ENCODE measurements at places on chromosomes 1 and 21.
A peak's percentile ranks its signal among the peaks of the same experiment; 100 is the strongest.

DNA sequence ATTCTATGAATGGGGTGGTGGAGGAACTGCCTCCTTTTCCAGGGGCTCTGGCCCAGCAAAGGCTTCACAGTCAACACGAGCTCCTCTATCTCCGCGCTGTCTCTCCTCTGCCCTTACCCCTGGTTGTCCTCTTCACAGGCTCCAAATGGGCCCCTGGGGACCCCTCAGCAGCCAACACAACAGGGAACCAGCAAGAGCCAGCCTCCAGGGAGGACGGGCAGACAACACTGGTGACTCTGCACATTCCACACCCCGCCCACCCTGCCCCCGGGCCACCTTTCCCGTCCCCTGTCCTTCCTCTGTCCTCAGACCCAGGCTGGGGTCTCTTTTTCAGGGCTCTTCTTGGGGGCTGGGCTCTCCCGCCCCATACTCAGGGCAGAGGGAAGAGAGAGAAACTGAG is 17.5 kb upstream of the ETV3 start:
- DNase-seq, result no peak
- peaks cover 4% of the 10 kb centered on the region for H3K27me3 ChIP-seq
- peaks cover 24% of the 10 kb centered on the region for H3K4me1 ChIP-seq
- H3K27ac ChIP-seq, result peak overlapping the region; percentile 23
- H3K4me3 ChIP-seq, result peak overlapping the region; percentile 29

DNA sequence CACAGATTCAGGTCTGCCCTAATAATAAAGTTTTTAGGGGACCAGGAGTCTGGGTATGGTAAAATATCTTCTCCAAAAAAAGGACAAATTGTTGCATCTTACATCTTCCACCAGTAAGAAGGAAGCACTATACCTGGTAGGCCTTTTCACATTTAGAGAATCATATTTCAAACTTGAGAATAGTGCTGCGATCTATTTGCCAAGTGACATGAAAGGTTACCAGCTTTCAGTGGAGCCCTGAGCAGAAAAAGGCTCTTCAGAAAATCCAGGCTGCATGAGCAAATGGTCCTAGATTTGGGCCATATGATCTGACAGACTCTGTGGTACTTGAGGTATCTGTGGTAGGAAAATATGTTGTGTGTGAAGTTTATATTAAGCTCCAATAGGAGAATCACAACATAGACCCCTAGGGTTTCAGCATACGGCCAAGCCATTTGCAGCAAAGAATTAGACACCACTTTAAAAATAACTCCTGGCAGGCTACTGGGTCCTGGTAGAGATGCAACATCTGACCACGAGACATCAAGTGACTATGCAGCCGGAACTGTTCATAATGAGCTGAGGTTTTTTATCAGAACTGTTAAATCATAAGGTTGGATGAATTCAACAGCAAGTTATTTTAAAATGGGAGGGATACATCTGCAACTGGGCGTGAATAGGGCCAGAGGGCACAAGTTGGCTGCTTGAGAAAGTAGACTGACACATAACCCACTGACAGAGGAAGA is 38.6 kb upstream of the CCDC190 start:
- DNase-seq, result peak; percentile 43
- no peaks in the 10 kb centered on the region for H3K36me3 ChIP-seq
- peaks cover 10% of the 10 kb centered on the region for H3K4me1 ChIP-seq
- H3K4me3 ChIP-seq, result no peak overlapping the region
- H3K27ac ChIP-seq, result peak overlapping the region; percentile 37

- H3K27ac ChIP-seq, result no peak overlapping the region
- no peaks in the 10 kb centered on the region for H3K36me3 ChIP-seq
- no peak overlapping the region for H3K4me3 ChIP-seq
- H3K27me3 ChIP-seq, result no peaks in the 10 kb centered on the region
- H3K4me1 ChIP-seq, result no peaks in the 10 kb centered on the region
Observed at GRCh38 chr1:153122831-153123421, 9.6 kb upstream of the SPRR2F start.

DNA sequence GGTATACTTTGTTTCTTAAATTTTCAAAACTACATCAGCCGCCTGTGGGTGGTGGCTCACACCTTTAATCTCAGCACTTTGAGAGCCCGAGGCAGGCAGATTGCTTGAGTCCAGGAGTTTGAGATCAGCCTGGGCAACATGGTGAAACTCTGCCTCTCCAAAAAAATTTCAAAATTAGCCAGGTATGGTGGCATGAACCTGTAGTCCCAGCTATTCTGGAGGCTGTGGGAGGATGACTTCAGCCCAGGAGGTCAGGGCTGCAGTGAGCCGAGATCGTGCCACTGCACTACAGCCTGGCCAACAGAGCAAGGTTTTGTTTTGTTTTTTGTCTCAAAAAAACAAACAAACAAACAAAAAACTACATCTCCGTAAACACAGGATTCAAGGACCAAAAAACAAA is 3.3 kb downstream of the EYA3 start:
- no peak overlapping the region for H3K4me3 ChIP-seq
- H3K27me3 ChIP-seq, result no peaks in the 10 kb centered on the region
- H3K27ac ChIP-seq, result no peak overlapping the region
- H3K4me1 ChIP-seq, result peaks cover 17% of the 10 kb centered on the region

- H3K4me1 ChIP-seq, result no peaks in the 10 kb centered on the region
- no peak overlapping the region for H3K4me3 ChIP-seq
- DNase-seq, result no peak
- H3K27ac ChIP-seq, result no peak overlapping the region
- H3K27me3 ChIP-seq, result no peaks in the 10 kb centered on the region
- H3K36me3 ChIP-seq, result no peaks in the 10 kb centered on the region
Observed at GRCh38 chr1:241787691-241788090, 60.3 kb upstream of the EXO1 start.

DNA sequence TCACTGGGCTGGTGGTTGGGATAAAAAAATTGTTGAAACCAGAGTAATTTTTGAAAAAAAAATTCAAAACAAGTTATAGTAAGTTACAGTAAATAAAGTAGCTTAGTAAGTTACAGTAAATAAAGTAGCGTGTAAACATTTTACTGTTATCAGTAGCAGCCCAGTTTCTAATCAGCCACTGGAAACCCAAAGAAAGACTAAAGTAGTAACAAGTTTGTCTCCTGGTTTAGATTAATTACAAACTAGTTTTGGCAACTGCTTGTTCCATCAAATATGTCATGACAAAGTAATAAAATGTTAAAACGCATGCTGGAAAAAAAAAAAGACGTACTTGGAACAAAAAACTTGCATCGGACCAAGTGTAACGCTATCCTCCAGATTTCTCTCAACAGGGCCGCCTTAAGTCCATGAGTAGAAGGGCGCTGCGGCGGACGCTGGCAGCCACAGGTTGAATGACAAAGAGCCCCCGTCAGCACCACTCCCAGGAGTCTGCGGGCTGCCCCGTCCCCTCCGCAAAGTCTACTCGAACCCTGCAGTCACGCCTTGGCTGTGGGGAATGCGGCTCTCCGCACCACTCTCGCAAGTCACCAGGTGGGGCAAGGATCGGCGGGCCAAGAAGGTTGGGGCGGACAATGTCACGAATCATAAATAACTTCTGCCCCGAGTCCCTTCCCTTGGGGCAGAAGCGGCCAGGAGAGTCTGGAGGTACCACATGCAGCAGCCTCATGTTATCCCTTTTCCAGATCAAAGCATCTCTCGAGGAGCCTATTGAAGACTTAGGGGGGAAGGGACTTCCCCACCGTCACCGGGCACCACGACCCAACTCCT is 837 bp downstream of the SLC16A1 start:
- H3K27ac ChIP-seq, result peak overlapping the region; percentile 96
- H3K4me1 ChIP-seq, result peaks cover 58% of the 10 kb centered on the region
- no peaks in the 10 kb centered on the region for H3K27me3 ChIP-seq
- no peaks in the 10 kb centered on the region for H3K36me3 ChIP-seq
- H3K4me3 ChIP-seq, result peak overlapping the region; percentile 80

DNA sequence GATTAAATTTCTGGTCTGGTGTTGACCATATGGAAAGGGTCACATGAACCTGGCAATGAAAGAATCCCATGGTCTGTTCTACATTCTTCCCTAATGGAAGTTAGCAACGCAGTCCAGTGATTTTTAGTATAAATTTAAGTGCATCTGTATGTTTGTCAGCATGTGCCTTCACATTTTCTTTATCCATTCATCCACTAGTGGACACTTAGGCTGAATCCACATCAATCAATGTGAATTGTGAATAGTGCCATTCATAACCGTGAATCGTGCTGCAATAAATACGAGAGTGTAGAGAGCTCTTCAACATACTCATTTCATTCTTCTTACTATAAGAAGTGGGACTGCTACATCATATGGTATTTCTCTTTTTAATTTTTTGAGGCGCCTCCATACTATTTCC is 12.7 kb upstream of the IFI16 start:
- no peak overlapping the region for H3K4me3 ChIP-seq
- no peak overlapping the region for H3K27ac ChIP-seq
- H3K36me3 ChIP-seq, result no peaks in the 10 kb centered on the region

DNA sequence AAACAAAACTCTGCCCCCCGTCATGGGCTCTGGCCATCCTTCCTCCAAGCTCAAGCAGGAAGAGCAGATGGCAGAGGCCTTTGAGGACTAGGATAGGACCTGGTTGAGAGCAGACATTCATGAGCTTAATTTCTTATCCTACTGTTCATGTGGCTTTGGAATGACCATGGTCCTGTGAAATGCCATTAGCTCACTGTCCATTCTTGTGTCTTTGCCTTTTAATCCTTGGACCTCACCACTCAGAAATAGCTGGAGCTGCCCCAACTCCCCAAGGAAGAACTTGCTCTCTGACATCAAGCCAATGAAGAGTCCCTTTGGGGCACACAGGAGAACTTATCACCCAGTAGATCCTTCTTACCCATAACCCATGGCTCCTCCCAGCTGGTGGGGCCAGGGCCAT is 11.6 kb upstream of the FAM20B start:
- H3K27ac ChIP-seq, result no peak overlapping the region
- DNase-seq, result no peak
- no peaks in the 10 kb centered on the region for H3K27me3 ChIP-seq
- no peak overlapping the region for H3K4me3 ChIP-seq
- peaks cover 20% of the 10 kb centered on the region for H3K4me1 ChIP-seq

- H3K27ac ChIP-seq, result no peak overlapping the region
- no peak for DNase-seq
- no peaks in the 10 kb centered on the region for H3K36me3 ChIP-seq
- peaks cover 40% of the 10 kb centered on the region for H3K27me3 ChIP-seq
Observed at GRCh38 chr1:2019571-2020309, 595 bp downstream of the GABRD start.

DNA sequence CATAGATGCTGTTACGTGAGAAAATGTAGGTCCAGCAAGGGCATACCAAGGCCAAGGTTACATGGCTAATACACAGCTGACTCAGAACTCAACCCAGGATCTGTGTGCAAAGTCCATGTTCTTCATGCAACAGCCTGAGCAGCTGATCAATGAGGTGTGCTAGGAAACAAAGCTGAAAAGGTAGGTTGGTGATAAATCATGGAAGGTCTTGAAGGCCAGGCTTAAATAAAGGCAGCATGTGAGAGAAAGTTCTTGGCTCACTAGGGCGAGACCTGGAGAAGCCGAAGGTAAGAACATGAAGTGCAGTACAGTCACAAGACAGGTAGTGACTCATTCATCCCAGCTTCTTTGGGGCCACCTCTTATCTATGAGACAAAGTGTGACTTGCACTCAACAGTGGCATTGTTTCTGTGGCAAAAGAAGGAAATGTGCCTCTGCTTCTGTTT is 33.4 kb downstream of the TLR5 start:
- H3K27me3 ChIP-seq, result no peaks in the 10 kb centered on the region
- peaks cover 15% of the 10 kb centered on the region for H3K4me1 ChIP-seq
- DNase-seq, result no peak
- peak overlapping the region; percentile 38 for H3K27ac ChIP-seq

- H3K4me3 ChIP-seq, result no peak overlapping the region
- H3K4me1 ChIP-seq, result peaks cover 42% of the 10 kb centered on the region
- DNase-seq, result no peak
Observed at GRCh38 chr1:147167365-147167764, 4.9 kb downstream of the PRKAB2 start.

DNA sequence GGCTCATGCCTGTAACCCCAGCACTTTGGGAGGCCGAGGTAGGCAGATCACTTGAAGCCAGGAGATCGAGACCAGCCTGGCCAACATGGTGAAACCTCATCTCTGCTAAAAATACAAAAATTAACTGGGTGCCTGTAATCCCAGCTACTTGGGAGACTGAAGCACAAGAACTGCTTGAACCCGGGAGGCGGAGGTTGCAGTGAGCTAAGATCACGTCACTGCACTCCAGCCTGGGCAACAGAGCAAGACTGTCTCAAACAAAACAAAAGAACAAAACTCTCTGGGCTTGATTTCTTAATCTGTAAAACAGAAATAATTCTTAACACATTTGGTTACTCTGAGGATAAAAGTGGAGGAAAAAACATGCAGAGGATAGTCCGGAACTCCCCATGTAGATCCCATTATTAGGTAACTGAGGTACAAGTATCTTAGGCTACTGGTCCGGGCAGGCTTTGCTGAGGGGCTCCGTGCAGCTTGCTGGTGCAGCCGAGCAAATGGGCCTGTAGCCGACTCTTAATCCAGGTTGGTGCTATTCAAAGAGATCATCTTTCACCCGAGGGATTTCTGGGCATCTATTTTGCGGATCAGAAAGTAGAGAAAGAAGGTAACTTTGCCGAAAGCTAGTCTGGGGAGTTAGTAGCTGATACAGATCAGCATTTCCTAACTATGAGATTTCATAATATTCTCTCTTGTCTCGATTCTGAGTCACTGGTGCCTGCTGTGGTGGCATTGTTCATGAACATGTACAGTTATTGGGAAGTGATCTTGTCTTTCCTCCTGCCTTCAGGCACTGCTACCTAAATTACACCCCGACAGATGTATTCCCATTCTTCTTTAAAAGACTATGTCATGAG is 56.8 kb downstream of the NFIA start:
- no peak overlapping the region for H3K27ac ChIP-seq
- no peak overlapping the region for H3K4me3 ChIP-seq
- DNase-seq, result no peak
- no peaks in the 10 kb centered on the region for H3K36me3 ChIP-seq

DNA sequence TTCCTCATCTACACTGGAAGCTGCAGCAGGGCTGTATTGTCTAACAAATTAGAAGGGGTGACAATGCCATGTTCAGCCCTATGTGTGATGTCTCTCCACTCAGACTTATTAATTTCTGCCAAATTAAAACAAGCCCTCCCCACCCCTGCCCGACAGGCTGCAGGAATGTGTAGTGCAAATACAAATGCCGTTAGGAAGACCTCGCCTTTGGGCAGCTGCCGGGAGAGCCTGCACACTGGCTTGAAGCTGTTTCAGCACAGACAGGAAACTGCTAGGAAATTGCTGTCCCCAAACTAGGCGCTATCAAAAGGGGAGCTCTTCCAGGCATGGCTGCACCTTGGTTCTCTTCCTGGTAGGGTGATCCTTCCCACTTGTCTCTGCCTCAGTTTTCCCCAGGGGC is 135.2 kb downstream of the ELAVL4 start:
- H3K27me3 ChIP-seq, result no peaks in the 10 kb centered on the region
- H3K4me1 ChIP-seq, result no peaks in the 10 kb centered on the region
- no peak overlapping the region for H3K4me3 ChIP-seq
- H3K27ac ChIP-seq, result no peak overlapping the region
- no peaks in the 10 kb centered on the region for H3K36me3 ChIP-seq

DNA sequence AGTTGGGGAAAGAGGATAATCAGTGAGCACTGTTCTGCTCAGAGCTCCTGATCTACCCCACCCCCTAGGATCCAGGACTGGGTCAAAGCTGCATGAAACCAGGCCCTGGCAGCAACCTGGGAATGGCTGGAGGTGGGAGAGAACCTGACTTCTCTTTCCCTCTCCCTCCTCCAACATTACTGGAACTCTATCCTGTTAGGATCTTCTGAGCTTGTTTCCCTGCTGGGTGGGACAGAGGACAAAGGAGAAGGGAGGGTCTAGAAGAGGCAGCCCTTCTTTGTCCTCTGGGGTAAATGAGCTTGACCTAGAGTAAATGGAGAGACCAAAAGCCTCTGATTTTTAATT is 42.7 kb downstream of the YARS1 start:
- H3K27me3 ChIP-seq, result no peaks in the 10 kb centered on the region
- DNase-seq, result no peak

Data from heart left ventricle (tissue), 16 donors.